ENCODE measurements at places on chromosomes 16 and 17.

GRCh38 chr16:68348639-68349445 lies 38.0 kb downstream of the PRMT7 start:
- DNase-seq: no peak

GRCh38 chr16:50172195-50172922 lies 19.3 kb downstream of the TENT4B start:
- no peak for DNase-seq

DNA sequence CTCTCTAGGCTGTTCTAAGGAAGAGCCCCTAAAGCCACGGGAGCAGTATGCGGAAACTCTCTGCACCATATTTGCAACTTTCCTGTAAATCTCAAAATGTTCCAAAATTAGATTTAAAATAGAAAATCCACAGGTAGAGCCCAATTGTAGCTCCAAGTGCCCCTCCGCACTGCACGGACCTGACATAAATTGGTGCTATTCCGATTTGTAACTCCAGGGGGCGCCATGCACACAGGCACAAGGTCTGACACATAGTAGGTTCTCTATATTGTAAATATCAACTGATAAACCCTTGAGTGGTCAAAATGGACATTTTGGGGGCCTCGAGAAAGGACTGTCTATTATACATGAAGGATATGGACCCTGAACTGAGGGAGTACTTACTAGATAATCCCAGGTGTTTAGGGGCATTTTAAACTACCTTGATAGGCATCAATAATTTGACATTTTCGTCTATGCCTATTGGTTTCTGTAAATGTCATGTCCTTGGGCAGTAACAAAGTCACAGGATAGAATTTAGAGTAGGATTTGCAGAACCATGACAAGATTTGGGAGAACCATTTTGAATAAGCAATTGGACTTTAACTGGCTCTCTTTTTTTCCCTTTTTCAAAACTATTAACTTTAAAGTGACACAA lies 36.6 kb upstream of the TMEM132E start:
- no peak for DNase-seq

DNA sequence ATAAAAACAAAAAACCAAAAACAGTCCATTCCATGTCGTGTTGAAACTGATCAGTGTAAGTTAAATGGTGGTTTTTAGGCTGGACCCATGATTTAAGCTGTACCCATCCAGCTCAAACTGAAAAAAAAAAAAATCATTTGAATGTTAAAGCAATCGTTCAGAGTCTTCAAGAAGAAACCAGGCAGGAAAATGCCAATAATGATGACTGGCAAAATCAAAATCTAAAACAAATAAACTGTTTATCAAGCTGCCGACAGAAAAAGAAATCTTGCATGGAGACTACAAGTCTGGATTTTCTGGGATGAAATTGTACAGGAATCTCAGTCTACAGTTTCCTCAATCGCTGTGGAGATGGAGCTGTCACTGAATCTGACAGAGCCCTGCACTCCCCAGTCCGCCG lies 40.7 kb downstream of the SOST start:
- DNase-seq: no peak

DNA sequence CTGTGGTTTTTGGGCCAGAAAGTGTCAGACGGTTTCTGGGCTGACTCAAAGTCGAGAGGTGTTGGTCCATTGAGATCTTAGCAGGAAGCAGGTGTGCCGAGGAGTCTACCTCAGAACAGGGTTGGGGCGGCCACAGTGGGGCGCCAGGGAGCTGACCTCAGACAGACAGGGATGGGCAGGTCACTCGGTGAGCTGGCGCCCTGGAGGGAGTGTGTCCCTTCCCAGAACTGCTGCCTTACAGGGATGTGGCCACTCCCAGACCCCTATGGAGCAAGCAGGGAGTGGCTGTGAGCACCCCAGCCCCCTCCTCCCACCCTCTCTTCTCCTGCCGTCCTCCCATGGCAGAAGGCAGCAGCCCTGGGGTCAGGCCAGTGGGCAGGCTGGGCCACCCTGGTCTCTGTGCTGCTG lies 14.0 kb upstream of the DPEP1 start:
- DNase-seq: no peak
